ENCODE measurements at places on chromosomes 3 and 15.

- DNase-seq: no peak
Measured at GRCh38 chr3:42256135-42256819, 9.7 kb downstream of the CCK start.

- no peak for DNase-seq
Measured at GRCh38 chr3:152400887-152401286, 132.2 kb downstream of the MBNL1 start.

GRCh38 chr3:190044142-190044541 is 76.6 kb downstream of the P3H2 start:
- DNase-seq: no peak

DNA sequence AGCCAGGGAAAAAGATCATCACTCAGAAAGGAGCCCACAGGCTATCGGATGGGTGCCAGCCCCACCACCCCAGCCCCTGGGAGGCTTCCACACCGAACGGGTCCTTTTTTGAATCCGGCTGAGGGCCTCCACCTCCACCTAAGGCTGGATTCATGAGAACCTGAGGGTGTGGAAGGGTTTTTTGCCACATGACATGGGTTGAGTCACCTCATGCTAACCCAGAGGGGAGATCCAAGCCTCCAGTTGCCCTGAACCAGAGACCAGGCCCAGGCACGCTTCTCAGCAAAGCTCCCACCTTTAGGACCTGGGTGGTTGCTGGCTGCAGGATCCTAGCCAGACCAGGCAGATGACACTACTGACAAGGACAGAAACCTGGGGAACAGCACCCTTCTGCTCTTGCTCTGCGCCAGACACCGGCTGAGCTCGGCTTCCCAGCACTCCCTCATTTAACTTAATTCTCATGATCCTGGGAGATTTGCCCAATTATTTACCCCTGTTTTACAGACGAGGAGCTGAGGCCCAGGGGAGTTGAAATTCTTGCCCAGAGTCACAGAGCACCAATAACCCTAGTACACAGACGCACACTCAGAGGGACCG is 25.6 kb downstream of the DUSP7 start:
- no peak for DNase-seq

DNA sequence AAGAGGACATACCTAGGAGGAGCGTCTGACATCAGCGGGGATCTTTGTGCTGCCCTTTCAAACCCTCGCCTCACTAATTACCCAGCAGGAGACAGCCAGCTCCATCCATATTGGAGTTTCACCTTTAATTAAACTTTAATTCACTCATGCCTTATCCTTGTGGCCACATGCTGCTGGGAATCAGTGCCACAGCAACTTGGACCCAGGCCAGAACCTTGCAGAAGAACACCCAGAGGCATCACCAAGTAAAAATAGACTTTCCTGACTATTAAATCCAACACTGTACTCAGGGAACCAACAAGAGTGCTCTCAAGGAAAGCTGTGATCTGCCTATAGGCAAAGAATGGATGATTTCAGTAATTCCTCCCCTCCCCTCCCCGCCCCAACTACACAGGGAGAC is 23.9 kb downstream of the EIF1B start:
- no peak for DNase-seq

- no peak for DNase-seq
Measured at GRCh38 chr15:92612891-92613290, 42.7 kb downstream of the FAM174B start.

DNA sequence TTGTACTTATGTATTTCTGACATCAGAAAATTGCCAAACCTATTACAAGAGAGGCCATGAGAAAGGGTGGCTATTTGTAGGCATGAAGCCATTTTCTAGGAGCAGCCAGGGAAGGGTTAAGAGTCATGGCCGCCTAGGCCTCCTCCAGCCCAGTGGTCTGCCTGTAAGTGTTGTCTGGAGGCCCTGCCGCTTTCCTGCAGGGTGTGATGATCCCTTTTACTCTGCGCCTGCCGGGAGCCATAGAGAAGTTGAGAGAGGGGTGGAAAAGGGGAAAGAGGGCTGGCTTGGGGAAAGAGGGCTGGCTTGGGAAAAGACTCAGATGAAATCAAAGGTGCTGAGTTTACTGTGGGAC is 29.1 kb upstream of the KCTD6 start:
- DNase-seq: no peak

- no peak for DNase-seq
Measured at GRCh38 chr3:36124118-36124796, 256.0 kb upstream of the STAC start.

- no peak for DNase-seq
Measured at GRCh38 chr3:10981961-10982360, 10.6 kb upstream of the SLC6A1 start.

DNA sequence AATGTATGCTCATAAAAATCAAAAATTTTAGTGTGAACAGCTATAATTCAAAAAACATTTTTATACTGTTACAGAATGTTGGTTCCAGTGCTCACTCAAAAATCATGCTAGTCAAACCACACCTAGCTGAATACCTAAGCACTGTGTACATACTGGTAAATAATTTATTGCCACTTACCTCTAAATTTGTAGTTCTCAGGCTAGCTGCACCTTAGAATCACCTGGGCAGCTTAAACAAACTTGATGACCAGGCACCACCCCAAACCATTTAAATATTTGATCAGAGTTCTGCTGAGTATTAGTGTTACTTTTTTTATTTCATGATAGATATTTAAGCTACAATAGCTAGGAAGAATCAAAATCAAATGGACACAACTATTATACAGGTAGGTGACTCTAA is 32.3 kb upstream of the TMCO5A start:
- no peak for DNase-seq

- no peak for DNase-seq
Measured at GRCh38 chr15:49855917-49856637, 235.2 kb downstream of the DTWD1 start.

- peak; percentile 9 for DNase-seq
Measured at GRCh38 chr15:73244333-73244732, 124.4 kb downstream of the HCN4 start.

- no peak for DNase-seq
Measured at GRCh38 chr3:74267588-74268184, 346.8 kb downstream of the CNTN3 start.

DNA sequence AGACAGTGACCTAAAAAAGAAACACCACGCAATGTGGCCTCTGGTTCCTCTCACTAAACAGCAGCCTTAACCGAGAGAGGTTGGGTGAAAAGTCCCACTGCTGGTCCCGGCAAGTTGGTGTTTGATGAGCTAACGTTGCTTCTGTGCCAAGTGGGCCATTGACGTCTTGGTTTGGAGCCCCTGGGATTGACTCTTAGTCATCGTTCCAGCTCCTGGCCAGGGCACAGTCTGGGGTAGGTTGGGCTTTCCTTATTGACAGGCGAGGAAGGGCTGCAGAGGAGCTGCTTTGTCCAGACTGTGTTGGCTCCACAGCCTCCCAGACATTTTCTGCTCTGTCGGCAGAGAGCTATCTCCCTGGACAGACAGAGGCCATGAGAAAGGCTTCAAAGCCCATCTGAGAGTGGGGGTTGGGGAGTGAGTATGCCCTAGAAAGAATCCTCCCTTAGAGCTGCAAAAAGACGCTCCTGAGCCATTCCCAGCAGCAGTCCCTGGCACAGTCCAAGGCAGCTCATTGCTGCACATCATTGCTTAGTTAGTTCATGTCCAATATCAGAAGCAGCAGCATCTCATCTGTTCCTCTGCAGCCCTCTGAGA is 28.6 kb upstream of the C3orf80 start:
- no peak for DNase-seq

- DNase-seq: no peak
Measured at GRCh38 chr3:193680220-193680619, 87.2 kb downstream of the OPA1 start.

DNA sequence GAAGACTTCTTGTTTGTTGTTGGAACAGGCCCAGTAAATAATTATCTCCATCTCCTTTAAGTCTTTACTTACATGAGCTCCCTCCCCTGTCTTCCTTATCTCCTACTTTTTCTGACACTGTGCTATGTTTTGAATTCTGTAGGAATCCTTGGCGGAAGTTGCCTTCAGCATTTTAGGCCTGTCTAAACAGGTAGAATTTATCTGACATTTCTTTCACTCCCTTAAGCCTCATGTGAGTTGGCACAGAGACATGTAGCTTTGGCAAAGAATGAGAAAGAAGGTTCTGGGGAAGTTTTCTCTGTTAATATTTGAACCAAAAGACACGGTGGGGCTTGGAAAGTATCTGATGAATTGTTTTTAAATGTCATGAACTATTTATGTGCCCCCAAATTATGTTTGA is 8.1 kb downstream of the MCTP2 start:
- no peak for DNase-seq

DNA sequence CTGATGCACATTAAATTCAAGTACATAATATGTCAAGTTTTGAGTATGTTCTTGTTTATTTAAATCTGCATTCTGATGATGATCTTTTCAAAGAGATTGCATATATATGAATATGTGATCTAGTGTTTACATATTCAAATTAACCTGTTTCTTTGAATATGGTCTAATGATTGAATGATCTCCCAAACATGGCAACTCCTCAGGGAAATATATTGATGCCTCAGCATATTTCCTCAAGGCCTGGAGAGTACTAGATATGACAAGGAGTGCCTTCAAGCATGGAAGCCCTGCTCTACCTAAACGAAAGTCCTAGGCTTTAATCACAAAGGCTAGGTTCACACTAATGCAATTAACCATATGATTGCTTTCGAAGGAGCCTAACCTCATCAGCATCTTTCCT is 532.8 kb downstream of the ZIC1 start:
- DNase-seq: no peak
